K562 (cell line): ENCODE measurements at places on chromosomes 5 and 9. TPM values are rescaled to one million over a fixed set of nuclear protein-coding genes. Genes with fewer than 3 reads are reported as not detected.
A peak's percentile ranks its signal among the peaks of the same experiment; 100 is the strongest.

- DNase-seq: no peak
Measured at GRCh38 chr5:39315995-39316394, 48.3 kb downstream of the C9 start.

DNA sequence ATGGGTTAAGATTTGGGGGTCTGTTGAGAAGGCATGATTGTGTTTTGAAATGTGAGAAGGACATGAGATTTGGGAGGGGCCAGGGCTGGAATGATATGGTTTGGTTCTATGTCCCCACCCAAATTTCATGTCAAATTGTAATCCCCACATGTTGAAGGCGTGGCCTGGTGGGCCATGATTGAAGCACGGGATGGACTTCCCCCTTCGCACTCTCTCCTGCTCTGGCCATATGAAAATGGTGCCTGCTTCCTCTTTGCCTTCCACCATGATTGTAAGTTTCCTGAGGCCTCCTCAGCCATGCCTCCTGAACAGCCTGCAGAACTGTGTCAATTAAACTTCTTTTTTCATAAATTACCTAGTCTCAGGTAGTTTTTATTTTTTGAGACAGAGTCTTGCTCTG is 14.7 kb upstream of the NOTCH1 start:
- no peak for DNase-seq

DNA sequence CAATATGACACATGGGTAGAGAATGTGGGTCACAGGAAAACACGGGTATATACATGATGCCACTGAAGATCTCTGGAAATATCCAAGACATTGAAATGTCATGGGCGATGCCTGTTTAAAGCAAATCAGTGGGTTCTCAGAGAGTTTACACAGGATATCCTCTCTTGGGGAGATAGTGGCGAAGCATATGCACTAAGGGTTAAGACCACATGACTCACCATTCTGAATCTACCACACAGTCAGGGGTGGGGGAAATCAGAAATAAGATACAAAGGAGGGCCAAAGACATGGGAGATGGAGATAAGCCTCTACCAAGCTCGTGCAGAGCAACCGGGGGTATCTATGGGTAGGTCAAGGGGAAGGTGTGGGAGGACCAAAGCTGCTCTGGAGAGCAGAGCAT is 58.8 kb downstream of the SH3PXD2B start:
- DNase-seq: no peak

- no peak for DNase-seq
Measured at GRCh38 chr9:72857624-72857996, 95.2 kb downstream of the ALDH1A1 start.

GRCh38 chr5:168772316-168772961 is 193.3 kb upstream of the PANK3 start:
- DNase-seq: no peak

- no peak for DNase-seq
Measured at GRCh38 chr5:138468966-138469539, 3.8 kb downstream of the EGR1 start.

DNA sequence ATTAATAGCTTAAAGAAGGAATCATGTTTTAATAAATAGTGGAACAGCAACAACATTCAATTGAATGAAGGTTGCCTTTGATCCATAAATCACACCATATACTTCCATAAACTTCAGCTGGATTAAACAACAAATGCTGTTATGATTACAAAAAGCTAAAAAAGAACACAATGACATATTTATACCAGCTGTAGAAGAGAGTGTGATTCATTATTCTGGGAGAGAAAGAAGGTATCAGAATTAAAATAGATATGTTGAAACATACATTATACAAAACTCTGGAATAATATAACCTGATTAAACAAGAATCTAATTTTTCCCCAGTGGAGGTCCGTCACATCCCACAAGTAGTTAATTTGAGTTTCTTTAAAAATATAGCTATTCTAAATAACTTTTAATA is 7.5 kb upstream of the RECK start:
- no peak for DNase-seq

- DNase-seq: no peak
Measured at GRCh38 chr5:140328036-140328764, 18.2 kb downstream of the HBEGF start.

DNA sequence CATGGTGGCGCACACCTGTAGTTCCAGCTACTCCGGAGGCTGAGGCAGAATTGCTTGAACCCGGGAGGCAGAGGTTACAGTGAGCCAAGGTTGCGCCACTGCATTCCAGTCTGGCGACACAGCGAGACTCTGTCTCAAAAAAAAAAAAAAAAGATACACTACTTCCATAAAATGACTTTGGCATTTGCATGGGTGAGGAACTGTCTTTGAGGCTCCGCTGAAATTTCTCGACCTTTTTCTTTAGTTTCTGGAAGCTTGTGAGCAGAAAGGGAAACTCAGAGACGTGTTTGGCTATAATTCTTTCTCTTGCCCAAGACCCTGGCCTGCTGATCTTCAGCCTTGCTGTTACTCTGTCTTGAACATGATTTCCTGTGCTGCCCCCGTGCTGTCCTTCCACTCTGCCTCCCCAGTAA is 37.3 kb downstream of the SPIN1 start:
- DNase-seq: no peak

DNA sequence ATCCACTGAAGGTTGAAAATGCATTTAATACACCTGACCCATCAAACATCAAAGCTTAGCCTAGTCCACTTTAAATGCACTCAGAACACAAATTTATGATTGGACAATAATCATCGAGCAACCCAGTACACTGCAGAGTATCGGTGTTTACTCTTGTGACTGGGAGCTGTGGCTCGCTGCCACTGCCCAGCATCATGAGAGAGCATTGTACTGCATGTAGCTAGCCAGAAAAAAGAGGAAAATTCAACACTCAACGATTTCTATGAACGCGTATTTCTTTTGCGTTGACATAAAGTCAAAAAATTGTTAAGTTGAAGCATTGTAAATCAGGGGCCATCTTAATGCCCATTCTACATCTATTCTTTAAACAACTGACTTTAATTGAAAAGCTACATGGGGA is 95.1 kb upstream of the CD180 start:
- no peak for DNase-seq

GRCh38 chr9:134459573-134459972 is 133.3 kb downstream of the RXRA start:
- no peak for DNase-seq

DNA sequence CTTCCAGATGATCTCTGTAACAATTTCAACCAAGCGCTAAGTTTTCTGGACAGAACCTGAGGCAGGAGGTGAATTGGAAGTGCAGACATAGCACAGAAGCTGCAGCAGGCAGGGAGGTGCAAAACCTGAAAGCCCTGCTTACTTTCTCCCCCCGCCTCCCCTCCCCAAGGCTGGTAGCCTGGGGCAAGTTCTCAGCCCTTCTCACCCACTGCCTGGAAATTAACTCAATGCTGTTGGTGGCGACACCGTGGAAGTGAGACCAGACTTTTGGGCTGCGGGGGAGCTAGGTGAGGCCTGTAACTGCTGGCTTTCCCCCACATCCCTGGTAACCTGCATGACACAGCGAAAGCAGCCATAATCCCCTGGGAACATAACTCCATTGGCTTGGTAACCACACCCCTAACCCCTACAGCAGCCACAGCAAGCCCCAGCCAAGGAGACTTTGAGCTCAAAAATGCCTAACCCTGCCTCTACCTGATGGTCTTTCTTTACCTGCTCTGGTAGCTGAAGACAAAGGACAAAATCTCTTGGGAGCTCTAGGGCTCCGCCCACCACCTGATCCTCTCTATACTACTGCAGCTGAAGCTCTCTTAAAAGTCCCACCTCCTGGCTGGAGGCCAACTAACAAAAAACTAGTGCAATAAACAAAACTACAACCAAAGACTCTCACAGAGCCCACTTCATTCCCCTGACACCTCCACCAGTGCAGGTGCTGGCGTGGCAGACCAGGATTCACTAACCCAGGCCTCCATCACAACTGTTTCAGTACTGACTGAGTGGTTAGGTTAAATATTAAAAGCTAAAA is 11.9 kb upstream of the OR13C8 start:
- no peak for DNase-seq

- peak; percentile 95 for DNase-seq
Measured at GRCh38 chr5:177455661-177456590, 9.3 kb downstream of the PRR7 start.

GRCh38 chr9:27394154-27394825 is 97.3 kb upstream of the EQTN start:
- no peak for DNase-seq

- no peak for DNase-seq
Measured at GRCh38 chr5:9183992-9184391, 361.9 kb downstream of the SEMA5A start.

- DNase-seq: no peak
Measured at GRCh38 chr5:71859515-71859914, 140.4 kb downstream of the CARTPT start.

GRCh38 chr5:1543398-1544293 is 19.9 kb upstream of the LPCAT1 start:
- DNase-seq: no peak

GRCh38 chr5:57338068-57338867 is 144.3 kb downstream of the ACTBL2 start:
- peak; percentile 32 for DNase-seq

- DNase-seq: no peak
Measured at GRCh38 chr5:160233215-160233614, 3.9 kb downstream of the FABP6 start.

- DNase-seq: no peak
Measured at GRCh38 chr5:81848362-81848880, 97.5 kb upstream of the SSBP2 start.

GRCh38 chr5:109826426-109826825 is 136.7 kb downstream of the MAN2A1 start:
- DNase-seq: no peak

DNA sequence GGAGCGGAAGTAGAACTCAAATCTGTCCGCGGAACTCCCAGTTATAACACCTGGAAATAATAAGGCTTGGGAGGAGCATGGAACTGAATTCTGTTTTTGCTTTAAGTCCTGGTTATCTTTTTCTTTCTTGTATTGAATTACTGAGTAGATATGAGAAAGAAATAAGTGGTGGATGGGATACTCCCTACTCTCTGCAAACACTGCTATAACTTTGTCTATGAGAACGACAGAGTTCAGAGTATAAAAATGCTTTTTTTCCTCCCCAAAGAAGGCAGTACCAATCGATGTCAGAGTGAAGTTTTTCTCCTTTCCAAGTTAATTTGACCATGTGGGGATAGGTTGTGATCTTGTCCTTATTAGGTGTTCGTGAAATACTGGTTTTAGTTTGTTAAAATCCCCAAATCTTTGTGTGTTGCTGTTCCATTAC is 1.2 kb downstream of the RIC1 start:
- DNase-seq: peak; percentile 38

DNA sequence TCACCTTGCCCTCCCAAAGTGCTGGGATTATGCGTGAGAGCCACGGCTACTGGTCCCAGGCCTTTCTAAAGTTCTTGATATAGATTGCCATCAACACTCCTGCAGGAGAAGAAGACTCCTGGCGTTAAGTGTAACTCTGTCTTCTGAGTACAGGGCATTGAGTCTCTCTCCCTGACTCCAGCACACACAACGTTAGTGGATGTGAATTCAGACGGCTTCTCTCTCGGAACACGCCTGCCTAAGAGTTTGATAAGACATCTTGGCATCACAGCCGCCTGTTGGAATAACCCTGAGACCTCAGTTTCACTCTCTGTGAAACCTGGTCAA is 27.5 kb upstream of the PPARGC1B start:
- no peak for DNase-seq

PJA2 gene
- 43.1 and 43.7 TPM in 2 replicates for total RNA-seq

ADAMTS2 gene
- 0.07 TPM in 1 of 2 replicates, not detected in the other for total RNA-seq

GNA14 gene
- total RNA-seq: 0.11 TPM in 1 of 2 replicates, not detected in the other

EGFLAM gene
- total RNA-seq: 0.49 and 0.74 TPM in 2 replicates

B4GALT7 gene
- 17.7 and 18.3 TPM in 2 replicates for total RNA-seq

LCN9 gene
- total RNA-seq: not detected in 2 replicates

ECM2 gene
- total RNA-seq: not detected in 2 replicates

CDX1 gene
- total RNA-seq: 0.16 TPM in 1 of 2 replicates, not detected in the other
